ENCODE measurements at places on chromosomes 2 and 18. TPM values are rescaled to one million over a fixed set of nuclear protein-coding genes. Genes with fewer than 3 reads are reported as not detected.

The MAP3K19 gene
- polyA plus RNA-seq = not detected

The DNPEP gene
- polyA plus RNA-seq = 114 TPM

The STAT4 gene
- polyA plus RNA-seq = 1.5 TPM

The UGT1A10 gene
- 2.5 TPM for polyA plus RNA-seq

DNA sequence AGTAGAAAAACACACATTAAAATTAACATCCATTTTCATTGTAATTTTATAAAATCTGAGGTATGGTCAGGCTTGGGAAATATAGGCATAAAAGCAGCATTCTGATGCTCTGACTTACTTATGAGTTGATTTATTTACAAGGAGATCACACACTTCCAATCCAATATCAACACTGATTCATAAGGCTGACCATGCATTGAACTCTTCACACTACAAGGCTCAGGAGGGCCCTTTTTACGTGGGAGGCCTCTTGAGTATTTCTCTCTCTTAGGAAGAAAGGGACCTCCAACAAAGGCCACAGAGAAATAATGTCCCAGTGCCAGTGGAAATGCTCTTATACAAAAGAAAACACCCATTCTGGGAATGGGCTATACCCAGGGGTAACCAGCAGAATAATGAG lies 222.8 kb downstream of the NAPG start:
- no peaks in the 10 kb centered on the region for H3K36me3 ChIP-seq
- no peaks in the 10 kb centered on the region for H3K27me3 ChIP-seq
- H3K4me1 ChIP-seq = no peaks in the 10 kb centered on the region
- no peak for DNase-seq
- no peak overlapping the region for H3K4me3 ChIP-seq

DNA sequence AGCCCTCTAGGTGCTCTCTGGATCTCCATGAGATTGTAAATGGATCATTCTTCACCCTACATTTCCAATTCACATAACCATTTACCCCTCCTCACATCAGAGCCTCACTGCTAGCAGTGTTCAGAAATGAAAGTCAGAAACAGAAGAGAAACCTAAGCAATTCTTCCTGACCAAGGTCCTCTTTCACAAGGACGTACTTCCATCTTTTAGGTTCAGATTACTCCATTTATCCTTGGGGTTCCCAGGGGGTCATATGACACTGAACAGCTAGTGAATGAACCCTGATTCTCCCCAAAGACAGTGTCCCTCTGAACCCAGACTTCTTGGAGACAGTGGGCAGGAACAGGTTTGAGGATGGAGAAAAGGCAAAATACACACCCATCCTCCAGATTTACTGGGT lies 12.9 kb upstream of the MARCO start:
- H3K36me3 ChIP-seq = no peaks in the 10 kb centered on the region
- no peak overlapping the region for H3K27ac ChIP-seq
- H3K4me1 ChIP-seq = no peaks in the 10 kb centered on the region

- H3K4me1 ChIP-seq = peaks cover 6% of the 10 kb centered on the region
- H3K4me3 ChIP-seq = no peak overlapping the region
- DNase-seq = peak; percentile 23
- H3K27me3 ChIP-seq = no peaks in the 10 kb centered on the region
- H3K36me3 ChIP-seq = no peaks in the 10 kb centered on the region
Observed at GRCh38 chr2:234076451-234076850, 25.9 kb downstream of the SPP2 start.

- H3K27me3 ChIP-seq = no peaks in the 10 kb centered on the region
- DNase-seq = peak; percentile 66
- H3K4me3 ChIP-seq = peak overlapping the region; percentile 85
- H3K27ac ChIP-seq = peak overlapping the region; percentile 83
- H3K36me3 ChIP-seq = peaks cover 5% of the 10 kb centered on the region
- peaks cover 37% of the 10 kb centered on the region for H3K4me1 ChIP-seq
Observed at GRCh38 chr18:56637711-56638231, 621 bp downstream of the TXNL1 start.

- no peaks in the 10 kb centered on the region for H3K27me3 ChIP-seq
- H3K4me3 ChIP-seq = no peak overlapping the region
- peaks cover 14% of the 10 kb centered on the region for H3K4me1 ChIP-seq
- DNase-seq = peak; percentile 40
Observed at GRCh38 chr2:206820807-206821206, 55.4 kb downstream of the FASTKD2 start.

GRCh38 chr18:23982155-23983079 lies 32.1 kb upstream of the TTC39C start:
- H3K27ac ChIP-seq = peak overlapping the region; percentile 79
- peak; percentile 81 for DNase-seq
- no peaks in the 10 kb centered on the region for H3K27me3 ChIP-seq
- peaks cover 7% of the 10 kb centered on the region for H3K4me1 ChIP-seq
- no peak overlapping the region for H3K4me3 ChIP-seq

GRCh38 chr18:9827793-9828505 lies 57.8 kb upstream of the TXNDC2 start:
- no peaks in the 10 kb centered on the region for H3K36me3 ChIP-seq
- no peaks in the 10 kb centered on the region for H3K27me3 ChIP-seq
- DNase-seq = no peak
- H3K4me1 ChIP-seq = peaks cover 51% of the 10 kb centered on the region
